SHP77 treated with DMSO at 0.1 percent for 48 hours (cell line): ENCODE measurements at places on chromosomes 3 and 15.
A peak's percentile ranks its signal among the peaks of the same experiment; 100 is the strongest.

DNA sequence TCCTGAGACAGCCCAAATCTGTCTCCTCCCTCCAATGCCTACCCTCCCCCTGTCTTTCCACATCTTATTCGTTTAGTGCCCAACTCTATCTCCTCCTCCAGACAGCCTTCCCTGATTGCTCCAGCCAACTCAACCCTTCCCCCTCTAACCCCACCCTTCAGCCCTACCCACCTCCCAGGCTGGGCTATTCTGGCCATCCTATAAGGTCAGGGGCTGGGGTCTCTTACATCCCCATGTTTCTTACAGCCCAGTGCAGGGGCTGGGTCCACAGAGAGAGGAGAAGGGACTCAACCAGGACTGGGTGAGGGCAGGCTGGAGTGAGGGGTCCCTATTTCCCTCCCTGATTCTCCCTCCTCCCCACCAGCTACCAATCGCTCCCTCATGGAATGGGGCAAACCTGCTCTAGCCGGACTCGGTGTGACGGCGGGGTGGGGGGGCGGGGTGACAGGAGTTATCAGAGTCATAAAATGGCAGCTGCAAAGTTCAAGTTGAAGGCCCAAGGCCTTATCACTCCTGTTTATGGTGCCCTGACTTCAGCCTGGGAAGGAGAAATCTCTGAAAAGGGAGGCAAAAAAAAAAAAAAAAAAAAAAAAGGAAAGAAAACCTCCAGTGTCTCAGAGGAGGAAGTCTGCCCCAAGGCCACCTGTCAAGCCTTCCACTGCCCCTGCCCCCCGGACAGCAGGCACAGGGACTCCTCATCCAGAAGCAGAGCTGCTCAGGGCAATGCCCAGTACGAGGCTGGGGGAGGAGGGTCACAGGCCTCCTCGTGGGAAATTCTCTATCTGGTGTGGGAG is 2.1 kb downstream of the VIPR1 start:
- DNase-seq: no peak

DNA sequence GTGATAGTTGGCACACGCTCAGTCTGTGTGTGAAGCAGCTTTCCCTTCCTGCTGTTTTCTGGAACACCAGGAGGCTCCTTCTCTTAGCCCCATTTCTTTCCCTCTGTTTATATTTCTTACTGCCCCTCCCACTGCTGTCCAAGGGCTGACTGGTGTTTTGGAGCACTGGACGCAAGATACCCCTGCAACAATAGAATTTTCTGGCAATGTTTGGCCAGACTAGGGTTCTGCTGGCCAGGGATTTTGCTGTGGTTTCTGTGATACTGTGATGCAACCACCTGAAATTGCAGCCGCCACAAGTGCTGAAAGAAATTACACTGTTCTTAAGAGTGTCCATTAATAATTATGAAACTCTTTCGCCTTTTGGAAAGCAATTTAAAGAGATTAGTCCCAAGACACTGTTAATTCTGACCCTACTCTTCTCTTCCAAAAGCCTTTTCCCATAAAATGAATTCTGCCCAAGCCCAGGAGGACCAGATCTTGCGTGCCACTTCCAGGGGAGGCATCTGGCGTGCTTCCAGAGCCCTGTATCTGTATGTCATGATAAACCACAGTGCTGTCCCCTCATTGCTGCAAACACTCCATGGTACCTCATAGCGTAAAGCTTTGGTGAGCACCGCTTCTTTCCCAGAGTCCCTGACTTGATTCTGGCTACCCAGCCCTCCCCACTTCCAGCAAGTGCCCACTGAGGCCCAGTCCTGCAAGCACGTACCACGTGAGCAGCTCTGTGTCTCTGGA is 159.4 kb upstream of the CHRM5 start:
- no peak for DNase-seq

DNA sequence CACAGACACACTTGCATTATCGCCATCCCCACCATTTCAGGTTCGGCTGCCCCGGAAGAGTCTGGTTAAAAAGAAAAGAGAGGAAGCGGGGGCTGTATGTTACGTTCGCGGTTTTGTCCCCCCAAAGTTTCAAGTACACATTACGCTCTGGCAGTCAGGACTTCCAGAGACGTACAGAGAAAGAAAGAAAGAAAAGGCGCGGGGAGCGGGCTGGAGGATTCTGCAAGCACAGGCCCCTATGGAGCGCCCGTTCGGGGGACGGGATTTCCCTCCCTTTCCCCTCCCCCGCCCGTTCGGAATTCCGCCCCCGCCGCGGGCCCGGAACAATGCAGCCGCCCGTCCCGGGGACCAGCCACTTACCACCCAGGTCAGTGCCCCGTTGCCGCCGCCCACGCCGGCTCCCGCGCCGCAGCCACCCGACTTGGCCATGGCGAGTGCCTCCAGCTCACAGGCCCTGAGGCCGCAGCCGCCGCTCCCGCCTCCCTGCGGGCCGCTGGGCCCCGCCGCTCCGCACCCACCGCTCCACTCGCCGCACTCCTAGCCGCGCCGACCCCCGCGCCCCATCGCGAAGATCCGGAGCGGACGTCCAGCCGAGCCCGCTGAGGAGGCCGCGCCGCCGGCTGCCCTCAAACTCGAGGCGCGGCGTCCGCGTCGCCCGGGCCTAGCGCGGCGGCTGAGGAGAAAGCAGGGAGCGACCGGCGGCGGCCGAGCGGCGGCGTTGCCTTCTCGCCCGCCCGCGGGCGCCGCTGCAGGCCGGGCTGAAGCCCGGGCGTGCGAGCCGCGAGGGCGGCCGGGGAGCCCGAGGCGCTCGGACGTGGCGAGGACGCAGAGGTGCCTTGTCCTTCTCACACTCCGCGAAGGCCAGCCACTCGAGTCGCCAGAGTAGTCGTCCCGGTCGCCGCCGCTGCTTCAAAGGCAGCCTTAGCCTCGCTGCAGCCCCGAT is 567 bp downstream of the TOP2B start:
- peak; percentile 44 for DNase-seq

GRCh38 chr3:112362221-112362620 is 29.3 kb downstream of the CD200 start:
- DNase-seq: no peak

DNA sequence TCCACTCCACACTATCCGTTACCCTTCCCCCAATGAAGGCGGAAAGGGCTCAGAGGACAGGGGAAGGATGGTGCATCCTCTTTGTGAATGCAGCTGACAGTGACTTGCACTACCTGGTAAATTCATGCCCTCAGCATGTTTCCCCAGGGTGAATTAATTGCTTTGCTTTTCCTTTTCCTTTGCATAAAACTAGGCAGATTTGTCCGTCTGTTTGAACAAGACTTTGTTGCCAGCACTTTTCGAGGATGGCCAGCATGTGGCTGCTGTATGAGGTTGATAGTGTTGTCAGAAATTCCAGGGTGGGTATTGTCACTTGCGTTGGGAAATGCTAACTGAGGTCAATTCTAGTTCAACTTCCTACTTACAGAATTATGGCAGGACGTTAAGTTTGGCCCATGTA is 79.0 kb upstream of the RARB start:
- DNase-seq: no peak

GRCh38 chr15:77650265-77650664 is 17.6 kb upstream of the LINGO1 start:
- no peak for DNase-seq

DNA sequence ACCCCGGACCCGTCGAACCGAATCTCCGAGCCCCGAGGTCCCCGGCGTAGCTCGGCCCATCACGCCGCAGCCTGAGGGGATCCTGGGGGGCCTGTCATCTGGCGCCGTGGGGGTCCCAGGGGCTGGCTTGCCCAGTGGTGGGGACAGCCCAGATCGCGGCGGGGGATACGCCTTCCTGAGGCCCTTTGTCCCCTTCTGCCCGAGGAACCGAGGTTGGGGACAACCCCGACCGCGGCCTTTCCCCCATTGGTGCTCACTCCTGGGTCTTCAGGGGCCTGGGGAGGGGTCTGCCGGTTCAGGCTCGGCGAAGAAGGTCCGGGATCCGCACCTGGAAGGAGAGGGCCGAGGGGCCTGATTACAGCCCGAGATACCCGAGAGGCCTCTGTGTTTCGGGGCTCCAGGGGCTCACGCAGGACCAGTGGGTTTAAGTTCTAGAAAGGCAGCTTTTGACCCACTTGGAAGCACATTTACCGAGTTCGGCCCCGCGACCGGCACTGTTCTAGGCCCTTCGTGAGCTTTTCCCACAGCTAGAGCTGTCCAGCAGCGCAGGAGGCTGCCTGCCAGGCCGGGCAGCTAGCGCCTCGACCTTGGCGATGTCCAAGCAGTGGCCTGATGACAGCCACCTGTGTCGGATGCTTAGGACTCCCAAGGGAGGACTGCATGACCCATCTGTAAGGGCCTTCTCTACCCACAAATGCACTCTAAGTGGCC is 504 bp downstream of the ABHD2 start:
- DNase-seq: no peak

GRCh38 chr3:85603378-85603777 is 644.6 kb downstream of the CADM2 start:
- DNase-seq: no peak

DNA sequence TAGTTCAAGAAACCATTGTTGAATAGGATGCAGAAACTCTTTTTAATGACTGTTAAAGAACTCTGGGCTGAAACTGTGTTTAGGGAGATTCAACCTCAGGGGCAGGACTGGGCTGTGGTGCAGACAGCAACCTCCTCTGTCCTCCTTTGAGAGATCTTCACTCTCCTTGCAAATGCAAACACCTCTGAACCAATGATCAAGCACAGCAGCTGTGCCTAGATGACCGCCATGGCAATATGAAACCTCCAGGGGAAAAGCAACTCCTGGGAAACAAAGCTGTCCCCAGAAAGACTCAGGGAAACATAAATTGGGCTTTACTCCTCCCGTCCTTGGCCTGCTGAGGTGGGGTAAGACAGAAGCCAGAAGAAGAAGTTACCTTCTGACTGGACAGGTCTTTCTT is 52.6 kb downstream of the TBC1D2B start:
- DNase-seq: no peak

DNA sequence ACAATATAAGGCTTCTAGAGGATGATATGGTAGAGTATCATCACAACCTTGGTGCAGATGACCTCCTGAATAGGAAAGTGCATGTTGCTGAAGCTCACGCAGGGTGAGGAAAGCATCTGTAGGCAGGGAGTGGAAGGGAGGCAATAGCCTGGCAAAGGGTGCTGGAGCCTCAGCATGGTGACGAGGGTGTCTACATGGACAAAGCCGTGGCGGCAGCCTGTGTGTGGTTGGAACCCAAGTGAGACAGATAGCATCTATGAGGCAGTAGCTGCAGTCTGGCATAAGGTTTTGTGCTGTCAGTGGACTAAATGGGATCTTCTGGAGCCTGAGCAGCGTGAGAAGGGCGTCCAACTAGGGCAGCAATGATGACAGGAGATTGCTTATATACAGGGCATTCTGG is 132.5 kb downstream of the DLG1 start:
- no peak for DNase-seq

- DNase-seq: peak; percentile 14
Observed at GRCh38 chr3:32780735-32781210, 37.0 kb upstream of the TRIM71 start.
